ENCODE measurements at places on chromosomes 1 and 21.

- H3K36me3 ChIP-seq: no peaks in the 10 kb centered on the region
- no peak overlapping the region for H3K27ac ChIP-seq
- H3K4me3 ChIP-seq: no peak overlapping the region
- no peak for DNase-seq
- H3K27me3 ChIP-seq: no peaks in the 10 kb centered on the region
- H3K4me1 ChIP-seq: no peaks in the 10 kb centered on the region
These were observed 25.4 kb downstream of the ZNF362 start for GRCh38 chr1:33281554-33282303.

DNA sequence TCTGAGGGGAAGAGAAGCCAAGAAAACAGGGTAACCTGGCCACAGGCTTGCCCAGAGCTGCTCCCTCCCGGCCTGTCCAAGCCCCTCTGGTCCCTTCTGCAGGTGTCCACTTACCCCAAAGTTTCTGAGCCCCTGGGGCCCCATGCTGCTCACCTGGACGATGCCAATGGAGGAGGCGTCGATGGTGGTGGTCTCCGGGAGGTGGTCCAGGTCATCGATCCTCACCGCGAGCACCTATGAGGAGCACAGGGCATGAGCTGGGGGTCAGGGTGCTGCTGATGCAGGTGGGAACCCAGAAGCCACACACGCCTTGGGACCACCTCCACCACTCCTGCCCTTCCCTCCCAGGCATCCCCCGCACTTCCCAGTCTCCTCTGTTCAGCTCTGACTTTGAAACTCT is 37.5 kb upstream of the RIPK4 start:
- H3K27me3 ChIP-seq: no peaks in the 10 kb centered on the region
- peaks cover 12% of the 10 kb centered on the region for H3K36me3 ChIP-seq
- H3K27ac ChIP-seq: no peak overlapping the region
- H3K4me3 ChIP-seq: no peak overlapping the region
- H3K4me1 ChIP-seq: peaks cover 14% of the 10 kb centered on the region
- DNase-seq: no peak

GRCh38 chr1:233777566-233777965 is 126.9 kb upstream of the SLC35F3 start:
- H3K4me3 ChIP-seq: no peak overlapping the region
- H3K27ac ChIP-seq: no peak overlapping the region
- no peaks in the 10 kb centered on the region for H3K27me3 ChIP-seq
- no peak for DNase-seq
- no peaks in the 10 kb centered on the region for H3K36me3 ChIP-seq

DNA sequence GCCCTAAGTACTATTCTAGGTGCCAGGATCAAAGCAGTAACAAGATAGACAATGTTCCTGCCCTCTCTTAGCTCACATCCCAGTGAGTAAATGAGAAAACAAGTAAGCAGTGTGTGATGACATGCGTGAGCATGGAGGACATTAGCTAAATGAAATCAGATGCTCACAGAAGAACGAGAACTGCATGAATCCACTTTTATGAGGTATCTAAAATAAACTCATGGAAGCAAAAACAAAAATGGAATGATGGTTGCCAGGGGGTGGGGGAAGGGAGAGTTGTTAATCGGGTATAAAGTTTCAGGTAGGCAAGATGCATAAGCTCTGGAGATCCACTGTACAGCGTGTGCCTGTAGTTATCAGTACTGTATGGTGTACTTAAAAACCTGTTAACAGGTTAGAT is 195.1 kb downstream of the HHAT start:
- no peaks in the 10 kb centered on the region for H3K27me3 ChIP-seq
- DNase-seq: no peak
- H3K27ac ChIP-seq: no peak overlapping the region

DNA sequence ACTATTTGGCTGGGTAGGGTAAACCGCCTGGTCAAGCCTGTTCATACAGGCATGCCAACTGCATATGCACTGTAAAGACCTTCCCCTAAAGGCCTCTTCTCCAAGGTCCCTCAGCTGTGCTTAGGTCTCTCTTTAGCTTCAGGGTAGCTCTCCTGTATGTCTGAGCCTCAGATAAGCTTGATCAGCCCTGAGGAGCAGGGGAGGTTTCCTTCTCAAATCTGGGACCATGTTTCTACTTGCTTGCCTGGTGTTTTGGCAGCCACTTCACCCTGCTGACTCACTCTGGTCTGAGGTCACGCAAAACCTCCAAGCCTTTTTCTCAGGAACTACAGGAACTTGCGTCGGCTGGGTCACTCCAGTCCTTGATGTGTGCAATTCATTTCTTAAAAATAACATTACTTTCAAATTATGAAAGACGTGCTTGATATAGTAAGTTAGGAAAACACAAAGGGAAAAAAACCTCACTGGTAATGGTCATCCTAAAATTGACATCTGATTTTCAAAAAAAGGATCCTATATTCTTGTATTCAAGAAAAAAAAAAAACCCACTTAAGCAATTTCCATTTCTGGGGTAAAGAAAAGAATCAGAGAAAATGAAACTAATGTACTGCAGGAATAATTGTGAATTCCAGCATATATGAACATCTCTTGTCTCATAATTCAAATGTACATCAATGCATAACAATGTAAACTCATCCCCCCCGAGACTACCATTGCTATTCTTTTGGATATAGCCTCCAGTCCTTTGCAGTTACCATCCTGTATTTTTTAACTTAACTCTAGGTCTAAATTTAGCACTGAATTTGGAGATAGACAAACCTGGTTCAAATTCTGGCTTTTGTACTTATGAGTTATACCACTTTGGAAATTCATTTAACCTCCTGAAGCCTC is 24.8 kb upstream of the RNF19B start:
- H3K4me1 ChIP-seq: peaks cover 48% of the 10 kb centered on the region
- H3K27me3 ChIP-seq: no peaks in the 10 kb centered on the region
- H3K36me3 ChIP-seq: no peaks in the 10 kb centered on the region
- DNase-seq: peak; percentile 86
- H3K4me3 ChIP-seq: peak overlapping the region; percentile 37
- peak overlapping the region; percentile 93 for H3K27ac ChIP-seq

- H3K27ac ChIP-seq: no peak overlapping the region
- peak; percentile 55 for DNase-seq
- 0 out of 2 replicates have a peak, but pooled peaks cover 14% of the 10 kb centered on the region for H3K4me1 ChIP-seq
- no peaks in the 10 kb centered on the region for H3K27me3 ChIP-seq
- H3K4me3 ChIP-seq: no peak overlapping the region
- no peaks in the 10 kb centered on the region for H3K36me3 ChIP-seq
These were observed 556.7 kb downstream of the DPYD start for GRCh38 chr1:97364086-97364485.

- no peak overlapping the region for H3K27ac ChIP-seq
- no peaks in the 10 kb centered on the region for H3K4me1 ChIP-seq
These were observed 64.8 kb downstream of the ALPL start for GRCh38 chr1:21573971-21574465.

DNA sequence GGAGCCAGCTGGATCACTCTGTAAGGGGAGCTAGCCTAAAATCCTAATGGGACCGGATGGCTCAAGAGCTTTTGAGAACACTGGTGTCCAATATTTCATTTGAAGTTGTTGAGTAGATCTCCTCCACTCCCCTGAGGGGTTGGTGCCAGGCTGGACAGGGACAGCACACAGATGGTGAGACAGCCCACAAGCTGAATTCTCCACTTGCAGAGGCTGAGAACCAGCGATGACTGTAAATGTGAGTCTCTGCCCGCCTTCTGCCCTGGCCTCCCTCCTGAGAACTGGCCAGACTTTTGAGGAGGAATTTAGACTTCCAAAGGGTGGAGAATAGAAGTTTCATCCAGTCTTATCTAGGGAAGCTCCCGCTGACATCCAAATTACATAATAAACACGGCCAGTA is 20.5 kb upstream of the COQ8A start:
- H3K36me3 ChIP-seq: no peaks in the 10 kb centered on the region
- no peak overlapping the region for H3K4me3 ChIP-seq

DNA sequence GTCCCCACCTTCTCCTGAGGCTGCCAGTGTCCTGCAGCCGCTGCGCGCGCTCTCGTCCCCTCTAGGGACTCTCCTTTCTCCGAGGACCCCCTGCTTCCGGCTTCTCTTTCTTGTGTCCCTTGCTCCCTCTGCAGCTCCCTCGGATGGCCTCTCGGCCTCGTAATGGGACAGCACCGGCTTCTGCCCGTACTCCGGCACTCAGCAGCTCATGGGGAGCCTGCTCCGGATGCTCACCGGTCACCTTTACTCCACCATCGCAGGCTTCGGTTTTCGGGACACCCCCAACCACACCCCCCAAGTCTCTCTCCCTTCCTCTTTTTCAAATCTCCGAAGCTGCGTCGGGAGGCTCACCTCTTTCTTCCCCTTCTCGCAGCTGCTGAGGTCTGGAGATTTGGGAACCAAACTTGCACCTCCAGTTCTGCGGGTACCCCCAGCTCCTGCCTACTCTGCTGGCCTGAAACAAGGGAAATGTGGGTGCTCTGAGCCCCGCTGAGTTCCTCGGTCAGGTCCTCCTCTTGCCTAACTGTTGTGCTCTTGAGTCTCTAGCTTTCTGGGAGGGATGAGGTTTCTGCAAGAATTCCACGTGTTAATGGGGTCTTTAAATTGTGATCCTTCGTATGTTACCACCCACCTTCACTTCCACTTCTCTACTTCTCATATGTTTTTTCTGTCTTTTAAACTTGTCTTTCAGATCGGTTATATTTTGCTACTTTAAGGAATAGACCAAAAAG is 930 bp downstream of the CDC14A start:
- peaks cover 29% of the 10 kb centered on the region for H3K4me1 ChIP-seq
- no peak overlapping the region for H3K27ac ChIP-seq
- no peaks in the 10 kb centered on the region for H3K36me3 ChIP-seq

DNA sequence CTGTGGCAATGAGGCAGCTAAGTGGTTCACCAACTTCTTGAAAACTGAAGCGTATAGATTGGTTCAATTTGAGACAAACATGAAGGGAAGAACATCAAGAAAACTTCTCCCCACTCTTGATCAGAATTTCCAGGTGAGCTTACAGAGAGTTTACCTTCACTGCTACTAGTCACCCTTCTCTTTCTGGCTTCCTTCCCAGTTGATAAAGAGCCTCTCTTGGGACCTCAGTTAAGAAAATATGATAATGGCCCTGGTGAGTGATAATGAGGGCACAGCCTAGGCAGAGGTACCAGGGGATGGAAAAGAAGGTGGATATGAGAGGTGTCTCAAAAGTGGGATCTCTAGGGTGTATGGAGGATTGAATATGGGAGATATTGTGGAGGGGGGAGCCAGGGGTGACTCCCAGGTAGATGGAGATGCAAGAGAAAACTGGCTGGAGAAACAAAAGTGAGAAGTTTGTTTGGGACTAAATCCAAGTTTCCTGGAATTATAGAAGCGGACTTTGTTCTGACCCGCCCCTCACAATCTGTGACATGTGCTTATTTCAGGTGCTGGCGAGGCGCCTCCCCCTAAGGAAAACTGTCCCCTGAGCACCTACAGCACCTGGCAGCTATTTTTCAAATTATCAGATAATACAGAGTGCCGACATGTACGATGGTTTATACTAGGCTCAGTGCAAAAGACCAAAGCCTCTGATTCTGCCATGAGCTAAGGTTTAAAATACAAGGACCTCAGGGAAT is 13.7 kb downstream of the MTARC2 start:
- no peak for DNase-seq
- no peak overlapping the region for H3K4me3 ChIP-seq
- no peaks in the 10 kb centered on the region for H3K27me3 ChIP-seq

- H3K27ac ChIP-seq: no peak overlapping the region
- no peak for DNase-seq
- H3K36me3 ChIP-seq: no peaks in the 10 kb centered on the region
These were observed 204.1 kb downstream of the MATN1 start for GRCh38 chr1:30519201-30519763.

- no peaks in the 10 kb centered on the region for H3K36me3 ChIP-seq
- DNase-seq: no peak
- peaks cover 43% of the 10 kb centered on the region for H3K27me3 ChIP-seq
- H3K4me3 ChIP-seq: no peak overlapping the region
These were observed 130.7 kb upstream of the VAMP3 start for GRCh38 chr1:7640350-7640749.

- H3K27me3 ChIP-seq: peaks cover 53% of the 10 kb centered on the region
- no peak overlapping the region for H3K27ac ChIP-seq
- H3K4me3 ChIP-seq: no peak overlapping the region
- DNase-seq: no peak
These were observed 102.3 kb upstream of the CSF3R start for GRCh38 chr1:36584874-36585453.

- no peaks in the 10 kb centered on the region for H3K27me3 ChIP-seq
- H3K4me1 ChIP-seq: peaks cover 31% of the 10 kb centered on the region
- H3K4me3 ChIP-seq: no peak overlapping the region
- no peak for DNase-seq
These were observed 8.9 kb downstream of the SIPA1L2 start for GRCh38 chr1:232621050-232621449.

DNA sequence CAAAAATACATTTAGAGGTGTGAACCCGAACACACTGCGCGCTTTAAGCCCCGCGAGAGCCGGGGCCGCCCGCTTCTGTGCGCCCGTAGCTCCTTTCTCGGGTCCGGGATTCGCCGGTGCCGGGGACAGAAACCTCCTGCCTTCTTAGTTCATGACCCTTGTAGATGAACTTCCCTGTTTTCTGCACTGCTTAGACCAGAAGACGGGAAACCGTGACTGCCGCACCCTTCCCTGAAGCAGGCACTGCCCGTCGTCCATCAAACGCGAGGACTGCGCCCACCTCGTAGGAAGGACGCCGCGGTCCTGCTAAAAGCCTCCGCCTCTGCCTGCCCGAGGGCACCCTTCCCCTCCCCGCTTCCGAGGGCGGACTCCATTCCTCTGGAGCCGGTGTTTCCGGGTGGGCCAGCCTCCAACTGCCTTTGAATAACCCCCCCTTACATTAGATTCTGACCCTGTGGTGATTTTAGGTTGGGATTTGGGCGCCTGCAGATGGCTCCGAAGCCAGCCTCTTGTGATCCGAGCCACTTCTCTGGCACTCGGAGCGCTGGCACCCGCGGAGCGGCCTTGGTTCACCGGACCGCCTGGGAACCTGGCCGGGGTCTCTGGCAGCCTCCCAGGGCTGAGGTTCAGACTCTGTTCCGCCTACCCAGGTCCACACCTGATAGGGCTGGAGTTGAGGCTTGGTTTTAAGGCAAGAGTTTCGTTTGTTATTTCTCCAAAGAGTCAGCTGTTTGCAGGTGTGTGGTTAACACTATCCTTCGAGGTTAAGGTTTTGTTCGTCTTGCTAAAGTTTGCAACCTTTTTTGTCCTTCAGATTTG is 1.2 kb upstream of the PTTG1IP start:
- peak overlapping the region; percentile 56 for H3K27ac ChIP-seq
- H3K27me3 ChIP-seq: no peaks in the 10 kb centered on the region
- peak; percentile 56 for DNase-seq
- H3K4me1 ChIP-seq: peaks cover 57% of the 10 kb centered on the region
- H3K4me3 ChIP-seq: peak overlapping the region; percentile 80
- no peaks in the 10 kb centered on the region for H3K36me3 ChIP-seq

- H3K27ac ChIP-seq: peak overlapping the region; percentile 79
- H3K36me3 ChIP-seq: no peaks in the 10 kb centered on the region
- DNase-seq: peak; percentile 100
- H3K4me3 ChIP-seq: peak overlapping the region; percentile 32
These were observed 36.7 kb downstream of the FH start for GRCh38 chr1:241482761-241483250.

GRCh38 chr1:72371259-72372035 is 89.1 kb upstream of the NEGR1 start:
- H3K27ac ChIP-seq: peak overlapping the region; percentile 28
- H3K4me1 ChIP-seq: peaks cover 24% of the 10 kb centered on the region
- no peaks in the 10 kb centered on the region for H3K27me3 ChIP-seq
- H3K36me3 ChIP-seq: no peaks in the 10 kb centered on the region
- peak; percentile 87 for DNase-seq
- H3K4me3 ChIP-seq: no peak overlapping the region

GRCh38 chr1:63845346-63845745 is 71.5 kb downstream of the ROR1 start:
- H3K27ac ChIP-seq: no peak overlapping the region
- H3K4me1 ChIP-seq: peaks cover 11% of the 10 kb centered on the region
- H3K27me3 ChIP-seq: no peaks in the 10 kb centered on the region
- H3K36me3 ChIP-seq: no peaks in the 10 kb centered on the region
- H3K4me3 ChIP-seq: no peak overlapping the region
